Mucosa of descending colon (tissue), 3 donors: ENCODE measurements at places on chromosomes 13 and 19.
A peak's percentile ranks its signal among the peaks of the same experiment; 100 is the strongest.

DNA sequence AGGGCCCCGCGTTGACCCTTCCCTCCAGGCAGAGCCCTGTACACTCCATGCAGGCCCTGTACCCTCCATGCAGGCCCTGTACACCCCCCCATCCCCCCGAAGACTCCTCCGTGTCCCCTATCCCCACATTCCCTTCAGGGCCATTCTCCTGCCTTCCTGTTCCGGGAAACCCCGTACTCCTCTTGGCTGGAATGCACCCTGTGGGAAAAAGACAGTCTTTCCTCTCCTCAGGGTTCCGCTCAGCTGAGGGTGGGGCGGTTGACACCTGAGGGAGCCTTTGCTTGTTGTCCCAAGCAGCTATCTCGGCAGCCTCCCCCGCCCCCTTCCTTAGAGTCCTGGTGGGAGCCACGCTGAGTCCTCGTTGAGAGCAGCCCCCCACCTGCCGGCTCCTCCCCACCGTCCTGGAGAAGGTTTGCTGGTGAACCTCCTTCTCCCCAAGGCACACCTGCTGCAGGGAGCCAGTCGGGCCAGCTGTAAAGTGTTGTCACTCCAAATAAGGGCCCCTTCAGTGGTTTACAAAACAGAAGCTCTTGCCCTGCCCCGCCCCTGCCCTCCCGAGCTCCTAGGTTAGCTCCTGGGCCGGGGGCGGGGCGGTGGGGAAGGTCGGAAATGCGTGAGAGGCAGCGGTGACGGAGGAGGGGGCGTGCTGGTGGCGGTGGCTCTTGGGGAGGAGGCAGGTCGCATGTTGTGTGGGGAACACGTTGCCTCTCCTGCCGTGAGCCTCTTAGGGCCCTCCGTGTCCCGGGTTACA lies 1.5 kb downstream of the GNA11 start:
- peak; percentile 67 for DNase-seq

- DNase-seq: no peak
Observed at GRCh38 chr19:7622933-7623685, 6.2 kb downstream of the XAB2 start.

GRCh38 chr13:102318233-102318632 lies 83.6 kb downstream of the FGF14 start:
- no peak for DNase-seq

DNA sequence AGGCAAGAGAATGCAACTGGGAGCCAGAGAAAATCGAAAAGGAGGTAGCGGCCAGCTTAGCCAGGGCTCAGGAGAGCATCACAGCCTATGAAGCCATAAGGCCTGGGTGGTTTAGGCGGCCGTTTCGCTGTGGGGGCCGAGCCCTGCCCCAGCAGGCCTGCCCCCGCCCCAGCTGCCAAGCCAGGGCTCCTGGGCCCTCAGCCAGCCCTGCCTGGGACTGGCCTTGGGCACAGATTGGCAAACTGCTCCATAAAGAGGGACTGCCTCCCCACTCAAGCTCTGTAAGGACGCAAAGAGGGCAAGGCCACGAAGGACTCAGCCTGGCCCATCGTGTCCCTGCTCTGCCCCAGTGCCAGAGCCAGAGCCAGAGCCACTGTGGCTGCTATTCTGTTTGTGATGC lies 10.2 kb downstream of the ZNF653 start:
- no peak for DNase-seq

DNA sequence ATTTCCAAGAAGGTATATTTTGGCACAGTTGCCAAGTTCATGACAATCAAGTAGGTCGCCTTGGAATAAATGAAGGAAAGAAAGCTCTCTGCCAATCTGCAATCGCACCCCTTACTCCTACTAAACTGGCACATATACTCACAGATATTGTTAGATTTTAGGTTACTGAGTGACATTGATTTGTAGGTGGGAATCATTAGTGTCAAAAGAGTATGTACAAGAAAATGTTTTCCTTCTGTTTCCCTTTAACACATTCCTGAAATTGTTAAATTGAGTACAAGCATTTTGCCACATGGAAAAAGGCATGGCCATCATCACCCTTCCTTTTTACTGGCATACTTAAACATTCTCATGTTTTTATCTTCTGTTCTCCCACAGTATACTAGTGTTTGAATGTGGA lies 2868.3 kb upstream of the PCDH20 start:
- DNase-seq: no peak

DNA sequence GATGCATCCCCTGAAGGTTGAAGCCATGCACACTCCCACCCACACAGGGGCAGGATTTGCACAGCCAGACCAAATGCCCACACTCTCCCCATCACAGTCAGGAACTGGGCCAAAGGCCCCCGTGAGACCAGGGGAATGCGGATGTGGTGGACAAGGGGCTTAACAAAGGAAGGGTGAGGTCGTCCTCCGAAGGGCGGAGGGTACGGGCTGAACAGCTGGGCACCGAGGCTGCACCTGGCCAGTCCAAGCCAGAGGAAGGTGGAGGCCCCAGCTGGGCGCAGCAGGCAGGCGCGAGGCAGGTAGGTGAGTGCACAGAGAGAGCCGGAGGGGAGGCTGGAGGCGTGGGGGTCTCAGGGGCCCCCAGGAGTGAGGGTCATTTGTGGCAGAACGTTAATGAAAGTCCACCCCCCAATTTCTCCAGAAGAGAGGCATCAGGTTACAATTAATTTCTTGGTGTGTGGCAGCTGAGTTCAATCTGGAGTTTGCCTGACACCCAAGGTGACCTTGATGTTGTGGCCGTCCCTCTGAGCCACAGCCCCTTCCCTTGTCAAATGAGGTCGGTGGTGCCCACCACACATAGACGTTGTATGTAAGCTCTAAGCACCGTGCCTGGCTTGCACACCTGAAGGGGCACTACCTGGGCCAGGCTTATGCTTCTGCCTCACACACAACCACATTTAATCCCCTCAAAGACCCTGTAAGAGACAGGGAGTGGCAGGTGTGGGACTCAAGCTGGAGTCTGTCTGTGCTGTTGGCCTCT lies 2.9 kb downstream of the KLK15 start:
- DNase-seq: peak; percentile 39

GRCh38 chr19:16115301-16116039 lies 3.8 kb downstream of the RAB8A start:
- peak; percentile 43 for DNase-seq

DNA sequence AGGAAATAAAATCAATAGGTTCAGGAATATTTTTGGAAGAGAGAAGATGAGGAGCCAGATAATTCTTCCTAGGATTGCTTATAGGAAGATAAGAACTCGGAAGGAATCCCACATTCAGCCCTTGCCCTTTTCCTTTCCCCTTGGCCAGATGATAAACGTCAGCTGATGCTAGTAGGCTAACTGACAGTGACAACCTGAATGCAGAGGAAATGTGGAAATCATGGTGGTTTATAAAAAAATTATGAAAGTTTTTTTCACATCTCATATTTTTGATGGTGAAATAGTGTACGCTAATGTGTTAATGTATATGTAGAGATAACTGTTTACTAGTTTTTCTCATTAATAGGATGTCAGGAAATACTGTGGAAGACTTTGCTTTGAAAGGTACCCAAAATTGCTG lies 56.9 kb downstream of the EDNRB start:
- no peak for DNase-seq

DNA sequence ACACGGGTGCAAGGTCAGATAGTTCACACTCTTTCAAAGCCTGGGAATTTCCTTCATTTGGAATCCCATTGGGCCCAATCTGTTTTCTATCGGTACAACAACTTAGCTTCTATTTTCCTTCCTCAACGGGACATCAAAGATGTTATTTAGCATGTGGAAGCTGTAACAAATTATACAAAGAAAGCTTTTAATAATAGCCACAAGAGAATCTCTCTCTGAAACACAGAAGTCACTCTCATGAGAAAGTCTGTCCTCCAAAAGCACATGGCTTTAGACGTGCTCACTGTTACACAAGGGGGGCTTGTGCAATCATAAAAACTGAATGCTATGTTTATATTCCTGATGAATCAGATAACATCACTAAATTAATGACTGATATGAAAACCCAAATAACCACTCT lies 28.9 kb upstream of the CYSLTR2 start:
- no peak for DNase-seq

GRCh38 chr19:1028062-1028926 lies 1.9 kb downstream of the CNN2 start:
- peak; percentile 92 for DNase-seq

- DNase-seq: peak; percentile 51
Observed at GRCh38 chr19:5143471-5144411, 174.8 kb downstream of the KDM4B start.

DNA sequence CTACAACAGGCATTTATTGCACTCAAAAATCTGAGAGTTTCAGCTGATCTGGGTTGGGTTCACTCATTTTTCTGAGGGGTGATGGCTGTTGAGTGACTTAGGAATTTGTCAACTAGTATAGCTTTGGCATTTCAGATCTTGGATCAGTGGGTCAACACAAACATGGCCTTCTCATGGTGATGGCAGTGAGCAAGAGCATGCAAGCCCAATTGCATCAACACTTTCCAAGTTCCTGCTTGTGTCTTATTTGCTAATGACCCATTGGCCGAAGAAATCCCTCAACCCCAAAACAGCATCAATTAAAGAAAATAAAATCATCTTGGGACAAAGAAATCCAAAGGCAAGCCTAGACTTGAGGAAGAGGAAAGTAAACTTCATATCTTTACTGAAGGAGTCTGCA lies 23.9 kb upstream of the MYCBP2 start:
- DNase-seq: no peak

DNA sequence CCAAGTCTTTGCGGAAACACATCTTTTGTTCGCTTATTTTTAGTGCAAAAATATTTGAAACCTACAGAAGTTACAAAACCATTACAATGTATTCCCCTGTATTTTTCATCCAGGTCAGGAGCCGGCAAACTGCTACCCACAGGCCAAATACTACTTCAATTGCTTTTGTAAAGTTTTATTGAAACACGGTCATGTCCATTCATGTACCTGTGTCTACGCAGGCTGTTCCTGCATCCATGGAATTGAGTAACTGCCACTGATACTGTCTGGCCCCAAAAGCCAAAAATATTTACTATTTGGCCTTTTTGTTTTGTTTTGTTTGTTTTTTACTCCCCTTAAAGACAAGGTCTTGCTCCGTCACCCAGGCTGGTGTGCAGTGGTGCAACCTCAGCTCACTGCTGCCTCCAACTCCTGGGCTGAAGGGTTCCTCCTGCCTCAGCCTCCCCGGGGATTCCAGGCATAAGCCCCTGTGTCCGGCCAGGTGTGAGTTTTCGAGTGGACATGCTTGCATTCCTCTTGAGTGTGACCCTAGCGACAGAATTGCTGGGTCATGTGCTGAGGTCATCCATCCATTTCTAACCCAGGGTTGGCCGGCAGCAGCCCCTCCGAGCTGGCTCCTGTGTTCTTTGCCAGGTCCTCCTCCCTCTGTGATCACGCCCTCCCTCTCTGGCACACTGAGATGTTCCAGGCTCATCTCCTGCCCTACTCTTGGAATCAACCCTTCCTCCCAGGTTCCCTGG lies 10.9 kb upstream of the S1PR4 start:
- no peak for DNase-seq

GRCh38 chr13:66794340-66795031 lies 435.6 kb downstream of the PCDH9 start:
- peak; percentile 45 for DNase-seq

- no peak for DNase-seq
Observed at GRCh38 chr13:78742659-78743058, 83.7 kb upstream of the OBI1 start.

DNA sequence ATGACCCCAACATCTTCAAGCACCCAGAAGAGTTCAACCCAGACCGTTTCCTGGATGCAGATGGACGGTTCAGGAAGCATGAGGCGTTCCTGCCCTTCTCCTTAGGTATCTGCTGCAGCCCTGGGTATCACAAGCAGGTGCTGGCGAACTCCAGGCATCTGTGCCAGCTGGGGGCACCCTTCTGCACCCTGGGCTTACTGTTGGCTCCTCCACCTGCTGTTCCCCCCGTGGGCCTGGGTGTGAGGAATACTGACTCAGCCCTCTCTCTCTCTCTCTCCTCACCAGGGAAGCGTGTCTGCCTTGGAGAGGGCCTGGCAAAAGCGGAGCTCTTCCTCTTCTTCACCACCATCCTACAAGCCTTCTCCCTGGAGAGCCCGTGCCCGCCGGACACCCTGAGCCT lies 13.0 kb downstream of the CYP2S1 start:
- no peak for DNase-seq

DNA sequence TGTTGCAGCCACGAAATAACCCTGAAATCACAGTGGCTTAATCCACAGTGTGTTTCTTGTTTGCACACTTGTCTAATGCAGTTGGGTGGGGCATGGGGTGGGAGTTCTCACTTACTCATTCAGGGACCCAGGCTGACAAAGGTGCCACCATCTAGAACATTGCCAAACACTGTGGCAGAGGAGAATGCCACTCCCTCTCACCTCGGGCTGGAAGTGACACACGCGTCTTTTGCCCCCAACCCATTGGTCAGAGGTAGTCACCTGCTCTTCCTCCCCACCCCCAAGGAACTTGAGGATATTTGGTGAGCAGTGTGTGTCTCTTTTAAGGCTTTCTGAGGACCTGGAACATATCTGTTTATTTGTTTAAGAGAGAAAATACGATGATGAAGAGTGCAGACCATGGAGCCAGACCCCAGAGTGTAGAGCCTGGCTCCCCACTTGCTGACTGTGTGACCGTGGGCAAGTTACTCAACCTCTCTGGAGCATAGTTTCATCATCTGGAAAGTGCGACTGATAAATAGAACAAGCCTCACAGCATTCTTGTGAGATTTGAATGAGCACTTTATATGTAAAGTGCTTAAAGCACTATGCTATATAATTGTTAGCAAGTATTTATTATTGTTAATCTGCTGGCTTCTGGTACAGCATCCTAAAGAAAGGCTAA lies 17.4 kb downstream of the GPR183 start:
- DNase-seq: no peak

DNA sequence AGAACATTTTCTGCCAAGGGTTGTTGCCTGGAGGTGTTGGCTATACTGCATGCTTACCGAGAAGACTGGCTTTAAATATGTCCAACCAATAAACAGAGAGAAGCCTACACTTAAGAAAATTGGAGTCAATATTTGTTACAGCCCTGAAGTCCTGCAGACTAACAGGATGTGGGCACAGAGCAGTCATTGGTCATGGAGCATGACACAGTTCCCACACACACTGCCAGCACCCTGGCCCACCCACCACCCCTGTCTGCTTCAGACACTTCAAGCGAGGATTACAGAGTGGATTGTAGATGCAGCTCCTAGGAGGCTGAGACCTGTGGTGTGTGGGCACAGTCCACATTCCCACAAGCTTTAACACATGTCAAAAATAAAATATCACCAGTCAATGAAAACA lies 21.0 kb upstream of the SERP2 start:
- DNase-seq: no peak

- peak; percentile 5 for DNase-seq
Observed at GRCh38 chr13:25688536-25688935, 316.8 kb downstream of the ATP8A2 start.

GRCh38 chr19:35318679-35319448 lies 10.1 kb upstream of the CD22 start:
- DNase-seq: peak; percentile 15
